Left renal cortex interstitium (tissue), 4 donors: ENCODE measurements at places on chromosomes 11 and 22.

DNA sequence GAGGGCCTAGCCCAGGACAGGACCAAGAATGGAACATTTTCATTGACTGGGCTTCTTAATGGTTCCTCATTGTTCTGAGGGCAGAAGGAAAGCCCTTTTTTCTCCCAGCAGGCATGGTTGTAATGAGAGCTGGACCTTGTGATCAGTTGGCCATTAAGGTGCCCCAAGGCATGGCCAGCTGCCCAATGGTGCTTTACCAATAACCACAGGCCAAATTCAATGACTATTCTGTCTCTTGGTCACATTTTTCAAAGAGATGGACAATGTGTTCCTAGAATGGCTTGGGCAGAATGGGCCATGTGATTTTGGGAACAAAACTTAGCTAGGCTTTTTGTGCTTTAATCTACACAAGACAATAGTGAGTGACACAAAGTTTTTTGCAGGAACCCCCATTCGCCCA lies 7.3 kb downstream of the NAV2 start:
- no peak for DNase-seq

GRCh38 chr11:65778901-65779668 lies 1.7 kb downstream of the AP5B1 start:
- DNase-seq = no peak

DNA sequence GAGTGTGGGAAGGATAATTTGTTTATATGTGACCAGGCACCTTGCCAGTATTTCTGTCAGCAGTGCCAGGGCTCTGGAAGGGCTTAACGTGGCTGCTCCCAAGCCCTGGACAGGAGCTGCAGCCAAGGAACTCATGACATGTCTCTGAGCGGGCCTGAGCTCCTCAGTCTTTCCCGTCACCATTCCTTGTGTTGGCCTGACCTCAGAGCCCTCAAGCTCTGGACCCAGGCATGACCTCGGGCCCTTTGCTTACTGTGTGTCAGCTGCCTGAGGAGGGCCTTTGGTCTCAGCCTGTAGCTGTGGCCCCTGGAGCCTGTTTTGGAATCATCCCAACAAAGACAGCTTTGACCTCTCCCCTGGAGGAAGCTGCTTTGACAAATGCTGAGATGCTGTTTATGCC lies 264.1 kb upstream of the PLET1 start:
- no peak for DNase-seq

- no peak for DNase-seq
These were observed 96.9 kb downstream of the MTMR3 start for GRCh38 chr22:29979777-29980321.
